CD4-positive, alpha-beta T cell treated with Interleukin-6 for 4 hours (primary cell): ENCODE measurements at places on chromosomes 5 and 9.
A peak's percentile ranks its signal among the peaks of the same experiment; 100 is the strongest.

GRCh38 chr9:4366591-4367330, 66.9 kb upstream of the GLIS3 start:
- peak; percentile 38 for DNase-seq

DNA sequence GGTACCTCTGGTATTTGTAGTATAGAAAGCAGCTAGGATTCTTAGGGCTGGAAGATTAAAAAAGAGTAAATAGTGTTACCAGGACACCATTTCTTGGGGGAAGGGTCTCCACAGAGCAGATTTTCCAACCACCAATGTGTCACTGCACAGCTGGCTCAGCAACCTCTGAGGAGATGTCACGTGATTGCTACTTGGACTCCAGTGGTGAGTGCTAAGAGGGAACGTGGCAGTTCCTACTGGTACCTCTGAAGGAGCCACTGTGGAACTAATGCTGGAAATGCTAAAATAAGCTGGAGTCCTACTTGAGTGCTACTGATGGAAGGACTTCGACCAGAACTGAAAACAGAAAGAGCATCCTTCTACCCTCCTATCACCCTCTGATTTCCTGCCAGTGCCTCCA, 36.1 kb upstream of the SPDL1 start:
- no peak for DNase-seq

DNA sequence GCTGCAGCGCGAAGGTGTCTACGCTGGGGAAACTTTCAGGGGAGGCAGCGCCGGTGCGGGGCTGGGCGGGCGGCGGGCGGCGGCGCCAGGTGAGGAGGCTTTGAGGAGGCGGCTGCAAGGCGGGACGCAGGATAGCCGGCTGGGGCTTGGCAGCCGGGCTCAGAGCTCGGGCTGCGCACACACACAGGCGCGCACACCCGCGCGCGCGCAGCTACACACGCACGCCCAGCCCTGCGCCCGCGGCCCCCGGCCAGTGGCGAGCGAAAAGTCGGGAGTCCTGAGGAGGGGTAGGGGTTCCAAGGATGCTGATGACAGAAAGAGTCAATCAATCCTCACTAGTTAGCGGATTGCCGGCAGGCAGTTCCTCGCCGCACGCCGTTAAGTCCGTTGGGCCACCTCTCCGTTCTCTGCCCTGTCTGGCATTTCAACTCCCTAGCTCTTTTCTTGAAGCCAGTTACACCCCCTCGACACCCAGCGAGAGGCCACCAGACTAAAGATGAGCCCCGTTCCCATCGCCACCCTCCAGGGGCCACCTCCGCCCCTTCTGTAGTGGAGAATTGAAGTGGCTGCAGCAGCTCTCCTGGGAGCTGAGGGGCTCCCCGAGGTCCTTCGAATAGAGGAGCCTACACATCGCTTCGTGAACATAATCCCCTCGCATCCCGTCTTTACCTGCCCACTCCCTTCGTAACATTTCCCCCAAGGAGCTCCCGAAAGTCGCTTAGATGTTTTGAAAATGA, 1640.3 kb upstream of the C9orf72 start:
- DNase-seq = no peak

- no peak for DNase-seq
Observed at GRCh38 chr9:103709366-103709765, 384.7 kb upstream of the SMC2 start.

DNA sequence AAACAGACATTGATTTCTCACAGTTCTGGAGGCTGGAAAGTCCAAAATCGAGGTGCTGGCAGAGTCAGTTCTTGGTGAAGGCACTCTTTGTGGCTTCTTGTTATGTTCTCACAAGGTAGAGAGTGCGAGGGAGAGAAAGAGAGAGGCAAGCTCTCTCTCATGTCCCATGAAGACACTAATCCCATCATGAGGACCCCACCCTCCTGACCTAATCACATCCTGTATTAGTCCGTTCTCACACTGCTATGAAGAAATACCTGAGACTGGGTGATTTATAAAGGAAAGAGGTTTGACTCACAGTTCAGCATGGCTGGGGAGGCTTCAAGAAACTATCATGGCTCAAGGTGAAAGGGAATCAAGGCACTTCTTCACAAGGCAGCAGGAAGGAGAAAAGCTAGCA, 5.7 kb upstream of the AMACR start:
- no peak for DNase-seq

DNA sequence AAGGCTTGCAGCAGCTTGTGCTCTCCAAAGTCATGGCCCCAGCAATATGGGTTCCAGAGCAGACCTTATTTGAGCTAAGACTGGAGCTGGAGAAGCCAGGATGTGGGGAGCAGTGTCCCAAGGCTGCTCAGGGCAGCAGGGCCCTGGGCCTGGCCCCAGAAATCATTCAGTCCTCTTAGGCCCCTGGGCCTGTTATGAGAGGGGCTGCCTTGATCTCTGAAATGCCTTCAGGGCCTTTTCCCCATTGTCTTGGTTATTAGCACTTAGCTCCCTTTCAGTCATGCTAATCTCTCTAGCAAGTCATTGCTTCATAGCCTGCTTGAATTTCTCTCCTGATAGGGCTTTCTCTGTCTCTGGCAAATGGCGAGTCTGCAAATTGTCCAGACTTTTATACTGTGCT, 9.1 kb downstream of the CATSPER3 start:
- no peak for DNase-seq

- DNase-seq = no peak
Observed at GRCh38 chr5:180908998-180909731, 10.2 kb downstream of the BTNL8 start.

- DNase-seq = no peak
Observed at GRCh38 chr9:132230605-132231004, 68.7 kb downstream of the NTNG2 start.

- DNase-seq = no peak
Observed at GRCh38 chr5:66002415-66002814, 76.0 kb downstream of the ERBIN start.

GRCh38 chr5:147061431-147061830, 173.4 kb upstream of the STK32A start:
- DNase-seq = no peak

DNA sequence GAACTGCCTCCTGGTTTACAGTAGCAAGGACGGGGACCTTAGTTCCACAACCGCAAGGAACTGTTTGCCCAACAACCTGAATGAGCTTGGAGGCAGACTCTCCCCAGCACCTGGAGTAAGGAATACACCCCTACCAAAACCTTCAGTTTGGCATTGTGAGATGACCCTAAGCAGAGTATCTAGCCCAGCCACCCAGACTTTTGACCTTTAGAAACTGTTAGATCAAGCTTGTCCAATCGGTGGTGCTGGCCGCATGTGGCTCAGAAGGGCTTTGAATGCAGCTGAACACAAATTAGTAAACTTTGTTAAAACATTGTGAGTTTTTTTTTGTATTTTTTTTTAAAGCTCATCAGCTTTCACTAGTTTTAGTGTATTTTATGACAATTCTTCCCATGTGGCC, 86.9 kb upstream of the C9orf72 start:
- DNase-seq = no peak

- peak; percentile 76 for DNase-seq
Observed at GRCh38 chr9:120925535-120926396, 830 bp downstream of the TRAF1 start.

DNA sequence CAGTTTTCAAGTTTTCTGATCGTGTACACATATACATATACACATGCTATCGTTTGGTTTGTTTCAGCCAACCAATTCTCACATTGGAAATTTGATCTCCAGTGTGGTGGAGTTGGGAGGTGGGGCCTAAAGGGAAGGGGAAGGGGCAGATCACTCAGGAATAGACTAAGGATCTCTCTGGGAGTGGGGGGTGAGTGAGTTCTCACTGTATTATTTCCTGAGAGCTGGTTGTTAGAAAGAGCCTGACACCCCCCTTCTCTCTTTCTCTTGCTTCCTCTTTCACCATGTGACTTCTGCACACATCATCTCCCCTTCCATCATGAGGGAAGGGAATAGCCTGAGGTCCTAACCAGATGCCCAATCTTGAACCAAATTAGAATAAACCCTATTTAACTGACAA, 551.7 kb downstream of the MAT2B start:
- DNase-seq = no peak
